ENCODE measurements at places on chromosomes 4 and X.

DNA sequence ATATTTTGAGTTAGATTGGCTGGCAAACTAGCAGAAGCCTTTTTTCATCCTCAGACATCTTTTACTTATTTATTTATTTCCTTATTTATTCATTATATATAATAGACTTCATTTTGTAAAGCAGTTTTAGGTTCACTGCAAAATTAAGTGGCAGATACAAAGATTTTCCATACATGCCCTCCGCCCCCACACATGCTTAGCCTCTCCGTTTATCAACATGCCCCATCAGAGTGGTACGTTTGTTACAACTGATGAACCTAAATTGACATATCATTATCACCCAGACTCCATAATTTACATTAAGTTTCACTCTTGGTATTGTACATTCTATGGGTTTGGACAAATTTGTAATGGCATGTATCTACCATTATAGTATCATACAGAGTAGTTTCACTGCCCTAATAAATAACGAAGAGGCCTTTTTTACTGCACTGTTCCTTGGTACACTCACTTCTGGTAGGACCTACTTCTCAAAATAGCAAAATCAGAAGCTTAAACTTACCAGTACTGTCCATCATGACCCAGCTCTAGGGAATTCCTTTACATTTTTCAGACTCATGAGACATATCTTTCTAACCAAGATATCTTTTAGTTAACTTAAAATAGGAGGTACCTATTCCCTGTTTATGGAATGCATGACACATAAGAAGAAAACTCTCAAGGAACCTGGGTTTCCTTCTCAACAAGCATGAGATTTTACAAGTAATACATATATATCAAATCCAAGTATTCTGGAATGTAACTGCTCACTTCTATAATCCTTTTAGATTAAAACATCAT, 4.8 kb upstream of the TMPRSS11B start:
- no peak for DNase-seq

GRCh38 chrX:124917011-124917410, 402.7 kb upstream of the TEX13C start:
- DNase-seq, result no peak

DNA sequence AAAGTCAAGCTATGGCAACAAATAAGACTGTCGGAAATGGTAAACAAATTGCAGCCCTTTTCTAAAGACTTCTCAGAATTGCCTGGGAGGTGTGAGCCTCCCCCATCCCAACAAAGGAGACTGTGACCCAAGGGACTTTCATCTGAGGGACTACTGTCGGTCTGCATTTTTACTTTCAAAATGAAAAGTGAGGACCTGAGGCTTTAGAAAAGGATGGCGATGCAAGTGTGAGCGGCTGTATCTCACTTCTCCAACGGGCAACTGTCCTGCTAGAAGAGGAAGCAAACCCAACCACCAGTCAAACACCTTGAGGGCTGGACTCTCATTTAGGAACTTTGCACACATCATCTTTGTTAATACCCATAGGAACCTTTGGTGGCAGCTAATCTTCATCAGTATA, 62.6 kb upstream of the CLNK start:
- DNase-seq, result no peak

DNA sequence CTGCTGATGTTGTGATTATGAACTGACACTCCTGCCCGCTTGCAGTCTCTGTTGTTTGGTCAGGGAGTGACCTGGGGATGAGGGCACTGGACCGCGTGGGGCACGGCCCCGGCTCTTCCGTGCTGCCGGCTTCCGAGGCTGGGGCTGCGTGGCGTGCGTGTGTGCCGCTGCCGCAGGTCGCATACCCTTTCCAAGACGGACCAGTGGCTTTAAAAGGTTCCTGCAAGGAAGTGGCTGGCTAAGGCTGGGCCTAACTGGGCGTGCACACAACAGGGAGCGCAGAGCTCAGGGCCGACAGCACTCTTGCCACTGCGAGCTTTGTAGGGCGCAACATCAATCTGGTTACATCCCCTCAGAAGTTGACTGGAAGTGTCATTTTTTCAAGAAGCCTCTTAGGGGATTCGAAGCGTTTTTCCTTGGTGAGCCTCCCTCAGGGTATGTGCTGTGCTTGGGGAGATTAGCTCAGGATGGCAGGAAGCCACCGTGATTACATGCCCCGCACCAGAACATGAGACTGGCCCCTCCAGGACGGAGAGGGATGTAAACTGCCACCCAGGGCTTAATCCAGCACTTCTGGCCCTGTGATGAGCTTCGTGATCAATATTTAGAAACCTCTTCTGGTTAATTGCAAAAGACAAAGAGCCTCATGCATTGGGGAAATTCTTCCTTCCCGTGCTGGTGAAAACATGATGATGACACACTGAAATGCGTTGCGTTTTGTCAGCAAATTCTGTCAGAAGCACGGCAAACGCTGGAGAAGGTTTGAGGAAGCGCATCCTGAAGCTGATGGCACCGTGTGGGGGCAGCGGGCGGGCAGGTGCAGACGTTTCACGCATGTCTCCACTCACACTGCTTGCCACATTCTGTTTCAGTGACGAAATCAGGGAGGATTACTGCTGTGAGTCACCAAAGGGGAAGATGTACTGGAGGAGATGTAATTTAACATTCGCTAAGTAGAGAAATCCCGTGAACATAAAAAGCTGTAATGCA, 11.1 kb downstream of the MAEA start:
- peak; percentile 89 for DNase-seq

- no peak for DNase-seq
Observed at GRCh38 chr4:126458993-126459392, 1144.2 kb downstream of the FAT4 start.
